ENCODE measurements at places on chromosomes 11 and 22.

DNA sequence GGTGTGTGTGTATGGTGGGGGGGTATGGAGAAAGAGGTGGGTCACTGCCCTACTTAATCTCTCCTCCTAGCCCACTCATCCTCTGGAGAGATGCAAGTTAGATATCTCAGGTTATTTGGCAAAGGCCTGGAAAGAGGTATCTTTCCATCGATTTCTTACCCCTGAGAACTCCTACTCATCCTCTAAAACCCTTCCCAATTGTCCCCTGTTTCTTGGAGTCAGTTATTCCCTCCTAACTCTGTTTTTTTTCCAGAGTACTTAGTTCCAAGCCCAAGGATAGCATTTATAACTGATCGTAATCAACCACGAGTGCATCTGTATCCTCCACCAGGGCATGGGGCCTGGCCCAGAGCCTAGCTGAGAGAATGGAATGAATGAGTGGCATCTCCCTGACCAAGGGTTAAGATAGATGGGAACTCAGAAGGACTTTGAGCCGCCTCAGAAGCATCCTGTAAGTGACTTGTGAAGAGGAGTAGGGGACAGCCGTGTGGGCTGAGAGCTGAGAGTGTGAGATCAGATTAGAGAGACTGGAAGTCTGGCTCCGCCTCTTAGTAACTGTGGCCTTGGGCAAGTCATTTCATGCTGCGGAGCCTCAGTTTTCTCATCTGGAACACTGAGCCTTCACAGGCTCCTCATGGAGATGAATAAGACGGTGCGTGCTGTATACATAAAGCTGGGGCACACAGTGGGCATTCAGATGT, 16.2 kb downstream of the CD6 start:
- no peak for DNase-seq

DNA sequence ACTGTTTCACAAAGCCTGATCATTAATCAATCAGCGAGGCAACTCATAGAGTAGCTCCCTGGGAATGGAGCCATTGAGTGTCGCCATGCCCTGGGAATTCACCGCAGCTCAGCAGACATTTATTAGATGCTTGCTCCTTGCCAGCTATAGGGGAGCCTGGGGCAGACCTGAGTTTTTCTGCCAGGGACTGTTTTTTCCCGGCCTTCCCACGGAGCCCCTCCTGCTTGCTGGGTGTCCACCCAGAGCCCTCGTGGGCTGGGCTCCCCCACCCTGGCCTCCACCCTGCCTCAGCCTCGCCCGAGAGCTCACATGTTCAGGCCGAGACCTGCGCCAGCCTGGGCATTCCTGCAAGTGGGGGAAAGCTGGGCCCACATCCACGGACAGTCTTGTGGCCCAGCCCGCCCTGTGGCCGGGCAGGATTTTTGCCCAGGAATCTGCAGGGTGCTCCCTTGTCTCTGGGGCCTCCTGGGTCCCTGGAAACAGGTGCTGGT, 64.9 kb downstream of the SMIM38 start:
- peak; percentile 8 for DNase-seq

DNA sequence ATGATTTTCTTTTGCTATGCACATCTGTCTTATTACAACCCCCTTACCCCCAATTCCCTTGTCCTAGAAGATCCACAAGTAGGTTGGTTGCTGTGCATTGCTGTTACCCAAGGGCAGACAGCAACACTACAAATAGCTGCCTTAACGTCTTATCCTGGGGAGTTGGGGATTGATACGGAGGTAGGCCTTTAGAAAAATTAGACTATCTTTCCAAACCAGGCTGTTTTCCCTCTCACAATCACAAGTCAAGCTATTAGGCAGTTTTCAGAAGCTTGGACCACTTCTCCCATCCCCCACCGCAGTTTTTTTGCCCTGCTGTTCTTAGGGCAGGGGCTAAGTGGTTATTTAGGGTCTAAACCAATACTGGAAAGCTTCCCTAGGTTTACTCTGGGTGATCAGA, 2.8 kb upstream of the PHLDB1 start:
- no peak for DNase-seq

DNA sequence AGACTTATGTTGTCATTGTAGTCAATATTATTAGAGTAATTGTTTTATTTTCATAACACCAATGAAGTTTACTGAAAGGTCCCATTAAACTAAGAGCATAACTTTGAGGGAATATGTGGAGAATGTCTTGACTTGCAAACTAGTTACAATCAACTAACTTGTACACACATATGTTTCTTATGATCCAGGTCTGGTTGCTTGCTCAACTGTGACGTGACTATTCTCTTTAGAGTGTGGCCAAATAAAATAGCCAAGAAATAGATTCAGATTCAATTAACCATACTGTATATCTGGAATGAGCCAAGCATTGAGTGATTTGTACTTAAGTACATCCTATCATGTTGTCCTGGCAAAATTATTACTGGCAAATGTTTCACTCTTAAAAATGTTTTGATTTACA, 101.7 kb downstream of the METTL15 start:
- peak; percentile 68 for DNase-seq
